ENCODE measurements at places on chromosomes 5 and 9.

- DNase-seq = no peak
These were observed 128.7 kb downstream of the CEP120 start for GRCh38 chr5:123294544-123294943.

- DNase-seq = no peak
These were observed 19.7 kb upstream of the MLLT3 start for GRCh38 chr9:20642045-20642444.

GRCh38 chr9:126695186-126695585, 81.5 kb downstream of the LMX1B start:
- DNase-seq = no peak

GRCh38 chr9:111034170-111034897, 3.9 kb downstream of the LPAR1 start:
- DNase-seq = no peak

DNA sequence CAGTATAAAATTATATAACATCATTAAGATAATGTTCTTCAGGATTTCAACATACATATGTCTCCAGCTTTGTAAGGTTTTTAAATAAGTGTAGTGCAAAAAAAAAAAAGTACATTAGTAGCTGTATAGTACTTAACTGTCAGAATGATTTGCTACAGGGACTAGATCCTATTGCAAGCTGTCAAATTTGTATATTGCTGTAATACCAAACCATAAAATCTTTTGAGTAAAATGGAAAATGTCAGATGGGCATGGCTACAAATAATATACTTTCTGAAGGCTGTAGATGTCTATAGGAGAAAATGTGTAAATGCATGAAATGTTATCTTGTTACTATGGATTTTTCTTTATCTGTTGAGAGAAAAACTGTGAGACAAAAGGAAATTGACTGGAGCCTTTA, 298.5 kb downstream of the KDM4C start:
- DNase-seq = no peak

DNA sequence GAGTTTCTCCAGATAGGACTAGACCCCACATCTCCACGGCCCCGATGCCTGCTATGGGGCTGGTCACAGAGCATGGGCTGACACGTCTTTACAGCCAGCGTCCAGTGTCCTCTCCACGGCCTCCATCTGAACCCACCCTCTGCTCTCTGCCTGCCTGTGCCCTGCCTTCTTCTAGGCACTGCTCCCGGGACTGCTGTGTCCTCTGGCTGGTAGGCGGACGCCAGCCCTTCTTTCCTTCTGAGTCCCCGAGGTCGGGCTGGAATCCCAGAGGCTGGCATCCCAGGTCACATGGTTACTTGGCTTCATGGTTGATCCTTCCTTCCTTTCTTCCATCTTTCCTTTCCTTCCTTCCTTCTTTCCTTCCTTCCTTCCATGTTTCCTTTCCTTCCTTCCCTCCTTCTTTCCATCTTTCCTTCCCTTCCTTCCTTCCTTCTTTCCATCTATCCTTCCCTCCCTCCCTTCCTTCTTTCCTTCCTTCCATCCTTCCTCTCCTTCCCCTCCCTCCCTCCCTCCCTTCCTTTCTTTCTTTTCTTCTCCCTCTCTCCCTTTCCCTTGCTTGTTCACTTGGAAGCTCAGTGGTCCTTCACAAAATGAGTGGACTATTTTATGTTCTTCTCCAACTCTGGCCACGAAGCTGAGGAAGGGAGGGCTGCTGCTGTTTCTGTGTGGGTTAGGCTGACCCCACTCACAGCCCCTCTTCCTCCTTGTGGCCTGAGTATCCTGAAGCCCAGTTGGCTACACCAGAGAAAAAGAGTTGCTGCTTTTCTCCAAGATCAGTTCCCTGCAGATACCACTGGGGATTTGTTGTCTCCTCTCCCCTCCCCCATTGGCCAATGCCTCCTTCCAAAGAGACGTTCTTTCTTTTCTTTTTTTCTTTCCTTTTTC, 66.8 kb upstream of the NEURL1B start:
- DNase-seq = no peak

GRCh38 chr9:124191691-124192395, 65.9 kb upstream of the NEK6 start:
- DNase-seq = no peak

DNA sequence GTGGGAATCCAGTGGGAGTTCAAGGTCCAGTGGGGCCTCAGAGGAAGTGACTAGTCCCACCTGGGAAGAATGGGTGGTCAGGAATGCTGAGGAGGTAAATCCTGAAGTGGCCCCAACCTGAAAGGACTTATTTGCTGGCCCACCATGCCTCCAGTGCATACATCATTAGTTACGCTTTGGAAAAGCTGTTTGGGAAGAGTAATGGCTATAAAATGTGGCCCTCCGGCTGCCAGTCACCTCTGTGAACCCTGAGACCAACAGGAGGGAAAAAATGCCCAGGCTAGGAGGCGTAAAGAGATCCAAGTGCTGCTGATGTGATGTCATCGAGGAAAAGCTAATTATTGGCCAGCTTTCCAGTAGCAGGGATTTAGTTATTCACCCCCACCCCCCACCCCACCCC, 2.7 kb upstream of the SLC26A2 start:
- DNase-seq = no peak

DNA sequence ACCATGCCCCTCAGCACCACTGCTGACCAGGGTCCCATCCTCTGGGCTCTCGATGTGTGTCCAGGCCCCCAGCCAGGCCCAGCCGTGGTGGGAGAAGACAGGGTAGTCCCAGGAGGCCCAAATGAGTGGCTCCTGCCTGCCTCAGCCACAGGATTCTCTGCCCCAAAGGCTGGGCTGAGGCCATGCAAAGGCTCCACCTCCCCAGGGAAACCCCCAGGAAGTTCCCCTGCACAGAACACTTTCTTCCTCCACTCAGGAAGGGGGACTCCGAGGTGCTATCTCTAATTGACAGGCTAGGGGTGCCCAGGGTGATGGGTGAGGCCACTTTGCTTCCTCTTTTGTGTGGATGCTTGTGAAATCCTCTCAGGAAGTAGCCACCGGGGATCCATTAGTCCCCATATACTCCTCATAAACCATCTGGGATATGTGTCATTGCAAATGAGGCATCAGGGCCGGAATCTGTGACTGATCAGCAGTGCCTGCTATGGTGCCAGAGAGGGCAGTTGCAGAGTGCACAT, 23.1 kb upstream of the TDRD7 start:
- no peak for DNase-seq

GRCh38 chr5:155783791-155784190, 543.2 kb upstream of the SGCD start:
- DNase-seq = no peak

DNA sequence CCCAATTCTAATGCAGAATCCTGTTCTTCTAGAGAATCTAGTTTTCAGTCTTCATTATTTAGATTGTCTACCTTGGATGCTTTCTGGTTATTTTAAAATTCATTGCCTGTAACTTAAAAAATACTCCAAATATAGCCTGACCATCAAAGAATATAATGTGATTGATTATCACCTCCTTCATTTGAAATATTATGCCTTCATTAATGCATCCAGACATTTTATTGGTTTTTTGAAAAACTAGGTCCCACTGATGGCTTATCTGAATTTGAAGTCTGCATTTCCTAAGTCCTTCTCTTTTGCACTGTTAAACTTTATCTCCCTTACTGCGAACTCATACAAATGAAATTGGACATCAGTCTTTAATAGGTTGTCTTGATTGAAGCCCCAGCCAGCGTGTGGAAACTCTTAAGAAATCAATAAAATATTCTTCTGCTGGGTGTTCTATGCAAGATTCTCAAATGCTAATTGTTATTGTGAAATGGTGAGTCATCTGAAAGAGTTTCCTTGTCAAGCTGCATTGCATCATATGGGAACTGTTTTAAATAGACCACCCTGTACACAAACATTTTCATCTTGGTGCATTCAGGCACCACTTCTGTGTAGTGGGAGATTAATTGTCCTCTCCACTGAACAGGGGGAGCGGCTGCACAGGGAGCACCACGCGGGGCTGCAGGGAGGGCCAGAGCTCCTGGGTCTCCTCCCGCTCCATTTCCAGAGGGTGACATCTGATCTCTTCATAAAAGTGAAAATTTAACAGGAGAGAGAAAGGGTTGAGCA, 92.3 kb upstream of the FANCC start:
- no peak for DNase-seq

GRCh38 chr9:80376180-80376579, 804.4 kb downstream of the TLE4 start:
- DNase-seq = no peak

GRCh38 chr9:98118640-98119601, at the start of gene TRIM14:
TSS of gene TRIM14 (minus strand) at chr9:98119222. CDS start at chr9:98119188, 34 bp downstream.
- no peak for DNase-seq

- DNase-seq = no peak
These were observed 96.0 kb upstream of the RUFY1 start for GRCh38 chr5:179454356-179454755.

- DNase-seq = no peak
These were observed 5.8 kb upstream of the PAIP2 start for GRCh38 chr5:139335811-139336210.

GRCh38 chr5:158895588-158895987, 204.1 kb downstream of the EBF1 start:
- no peak for DNase-seq

DNA sequence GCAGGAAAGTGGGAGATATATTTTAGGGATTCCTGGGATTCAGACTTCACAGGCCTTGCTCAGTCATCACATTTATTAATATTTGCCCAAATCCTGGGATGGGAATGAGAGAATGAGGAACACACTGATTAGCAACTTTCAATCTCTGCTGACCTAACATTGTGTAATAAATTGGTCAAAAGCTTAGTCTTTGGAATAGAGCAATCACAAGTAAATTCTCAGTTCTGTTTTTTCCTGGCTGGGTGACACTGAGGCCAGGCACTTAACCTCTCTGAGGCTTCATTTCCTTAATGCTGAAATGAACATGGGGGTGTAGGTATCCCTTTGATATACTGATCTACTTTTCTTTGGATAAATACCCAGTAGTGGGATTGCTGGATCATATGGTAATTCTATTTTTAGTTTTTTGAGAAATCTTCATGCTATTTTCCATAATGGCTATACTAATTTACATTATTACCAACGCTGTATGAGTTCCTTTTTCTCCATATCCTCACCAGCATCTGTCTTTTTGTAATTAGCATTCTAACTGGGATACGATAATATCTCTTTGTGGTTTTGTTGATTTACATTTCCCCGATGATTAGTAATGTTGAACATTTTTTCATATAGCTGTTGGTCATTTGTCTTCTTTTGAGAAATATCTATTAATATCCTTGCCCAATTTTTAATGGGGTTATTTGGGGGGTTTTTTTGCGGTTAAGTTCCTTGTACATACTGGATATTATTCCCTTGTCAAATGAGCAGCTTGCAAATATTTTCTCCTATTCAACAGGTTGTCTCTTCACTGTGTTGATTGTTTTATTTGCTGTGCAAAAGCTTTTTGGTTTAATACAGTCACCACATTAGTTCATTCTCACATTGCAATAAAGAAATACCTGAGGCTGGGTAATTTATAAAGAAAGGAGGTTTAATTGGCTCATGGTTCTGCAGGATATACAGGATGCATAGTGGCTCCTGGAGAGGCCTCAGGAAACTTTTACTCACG, 36.8 kb upstream of the NIPBL start:
- DNase-seq = no peak

DNA sequence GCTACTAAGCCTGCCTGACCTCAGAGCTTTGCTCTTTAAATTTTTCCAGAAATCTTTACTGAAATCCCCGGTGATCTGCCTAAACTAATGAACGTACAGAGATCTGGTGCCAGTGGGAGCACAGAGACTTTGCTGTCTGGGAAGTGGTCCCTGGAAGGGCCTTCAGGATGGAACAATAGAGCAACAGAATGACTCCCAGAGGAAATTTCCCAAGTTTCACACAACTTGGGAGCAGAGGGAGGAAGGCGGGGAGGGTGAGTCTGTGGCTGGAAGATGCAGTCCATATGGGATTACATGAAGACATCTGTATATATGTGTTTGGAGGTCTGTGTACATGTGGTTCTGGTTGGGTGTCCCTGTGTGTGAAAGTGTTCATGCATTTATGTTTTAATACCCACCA, 638.3 kb downstream of the CCDC171 start:
- DNase-seq = no peak

- DNase-seq = no peak
These were observed 182.1 kb upstream of the TRIM32 start for GRCh38 chr9:116504893-116505480.

GRCh38 chr5:80190960-80191359, 64.9 kb downstream of the SERINC5 start:
- no peak for DNase-seq

GRCh38 chr5:169964246-169964645, 16.0 kb downstream of the INSYN2B start:
- no peak for DNase-seq

- DNase-seq = peak; percentile 65
These were observed at the start of gene SLC27A4 for GRCh38 chr9:128339761-128340690. TSS of gene SLC27A4 (plus strand) at chr9:128340527. CDS start at chr9:128343133, 2,606 bp downstream.

DNA sequence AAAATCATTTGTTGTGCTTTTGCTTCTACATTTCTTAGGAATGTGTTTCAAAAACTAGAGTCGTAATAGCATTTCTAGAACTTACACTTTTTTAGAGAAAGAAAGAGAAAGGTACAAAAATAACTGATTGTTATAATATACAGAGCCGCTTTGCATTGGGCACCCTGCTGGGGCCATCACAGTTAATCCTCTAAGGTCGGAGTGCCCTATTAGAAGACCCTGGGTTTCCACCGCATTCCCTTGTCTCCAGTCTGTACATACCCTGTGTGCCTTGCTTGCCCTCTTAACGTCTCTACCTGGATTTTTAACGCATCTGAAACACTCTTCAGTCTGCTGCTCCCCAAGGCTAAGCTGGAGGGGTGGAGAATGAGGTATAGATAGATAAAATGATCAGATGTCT, 1.3 kb downstream of the MARVELD2 start:
- DNase-seq = no peak

GRCh38 chr5:106205916-106206571, 1464.7 kb downstream of the EFNA5 start:
- DNase-seq = no peak

GRCh38 chr5:132756542-132756941, 9.3 kb downstream of the CCNI2 start:
- no peak for DNase-seq

DNA sequence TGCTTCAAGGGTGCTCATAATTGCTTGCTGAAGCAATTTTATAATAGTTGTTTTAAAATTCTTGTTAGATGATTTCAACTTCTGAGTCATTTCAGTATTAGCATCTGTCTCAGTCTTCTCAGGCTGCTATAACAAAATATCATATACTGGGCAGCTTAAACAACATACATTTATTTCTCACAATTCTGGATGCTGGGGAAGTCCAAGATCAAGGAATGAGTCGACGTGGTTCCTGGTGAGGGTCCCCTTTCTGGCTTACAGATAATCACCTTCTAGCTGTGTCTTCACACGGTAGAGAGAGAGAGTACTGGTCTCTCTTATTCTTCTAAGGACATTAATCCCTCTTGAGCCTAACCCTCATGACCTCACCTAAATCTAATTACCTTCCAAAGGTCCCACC, 160.4 kb downstream of the SIL1 start:
- DNase-seq = no peak

- no peak for DNase-seq
These were observed 294.9 kb downstream of the MED10 start for GRCh38 chr5:6083311-6083978.

DNA sequence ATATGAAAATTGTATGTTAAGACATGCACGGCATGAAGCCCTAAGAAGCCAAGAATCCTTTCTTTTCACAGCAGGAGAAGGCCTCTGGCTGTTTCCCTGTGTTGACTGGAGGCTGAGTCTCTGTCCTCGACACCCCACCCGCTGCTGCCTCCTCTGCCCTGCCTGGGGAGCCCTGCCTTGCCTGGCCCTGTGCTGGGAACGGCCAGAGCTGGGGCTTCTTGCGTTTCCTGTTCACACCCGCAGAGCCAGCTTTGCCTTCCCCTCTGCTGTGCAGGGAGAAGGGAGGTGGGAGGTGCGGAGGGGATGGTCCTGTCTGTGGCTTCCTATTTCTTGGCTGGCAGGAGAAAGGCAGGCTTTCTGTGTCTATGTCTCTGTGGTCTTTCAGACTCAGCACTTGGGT, 6.9 kb upstream of the GMCL2 start:
- peak; percentile 54 for DNase-seq
